ENCODE measurements at places on chromosomes 4 and X.

DNA sequence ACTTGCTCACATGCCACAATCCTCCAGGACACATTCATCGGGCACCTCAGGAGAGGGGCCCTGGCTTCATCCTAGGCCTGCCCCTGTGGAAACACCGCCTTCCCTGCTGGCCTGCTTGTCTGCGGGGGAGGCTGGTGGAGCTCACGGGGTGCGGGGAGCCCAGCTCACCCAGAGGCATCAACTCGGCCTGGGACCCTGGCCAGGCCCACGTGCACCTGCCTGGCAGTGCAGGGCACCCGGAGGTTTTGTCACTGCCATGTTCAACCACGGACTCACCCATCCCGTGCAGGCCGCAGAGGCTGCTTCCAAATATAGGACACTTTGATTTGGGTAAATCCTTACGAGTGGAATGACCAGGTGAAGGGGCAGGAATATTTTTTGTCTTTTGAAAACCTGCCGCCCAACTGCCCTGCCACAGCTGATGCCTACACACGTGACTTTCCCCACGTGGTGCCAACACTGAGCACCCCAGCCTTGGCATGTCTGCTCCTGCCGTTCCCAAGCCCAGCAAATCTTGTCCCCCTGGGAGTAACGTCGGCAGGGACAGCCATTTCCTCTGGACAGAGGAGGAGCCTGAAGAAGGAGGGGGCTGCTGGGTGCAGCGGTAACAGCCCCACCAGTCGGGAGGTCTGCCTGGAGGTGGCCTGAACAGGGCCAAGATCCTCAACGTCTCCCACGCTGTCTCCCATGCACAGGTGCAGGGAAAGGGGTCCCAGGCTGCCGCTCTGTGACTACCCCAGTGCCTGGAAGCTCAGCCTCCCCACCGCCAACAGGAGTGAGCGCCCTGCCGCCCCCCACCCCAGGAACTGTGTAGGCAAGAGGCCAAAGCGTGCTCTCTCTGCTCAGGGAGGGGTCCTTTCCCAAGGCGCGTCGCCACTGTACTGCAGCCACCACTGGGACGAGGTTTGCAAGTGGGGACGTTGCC is 8.5 kb downstream of the MXD4 start:
- no peak for DNase-seq

- peak; percentile 81 for DNase-seq
Observed at GRCh38 chr4:53861856-53862610, 202.4 kb downstream of the CHIC2 start.

DNA sequence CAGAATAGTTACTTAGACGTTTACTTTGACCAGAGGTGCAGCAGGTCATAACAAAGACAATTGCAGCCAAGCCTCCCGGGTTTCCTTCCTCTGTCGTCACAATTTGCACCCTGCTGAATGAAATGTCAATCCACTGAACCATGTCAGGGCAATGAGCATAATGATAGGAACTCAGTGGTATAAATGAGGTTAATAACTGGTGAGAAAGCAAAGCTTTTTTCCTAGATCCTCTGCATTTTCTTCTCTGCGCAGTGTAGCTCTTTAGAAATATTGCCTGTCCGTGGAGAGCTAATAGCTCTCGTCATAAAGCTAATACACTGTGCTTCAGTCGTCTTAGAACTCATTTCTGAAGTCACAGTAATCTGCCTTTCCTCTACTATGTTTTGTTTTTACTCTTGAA is 1960.1 kb upstream of the ADGRL3 start:
- DNase-seq, result no peak

- DNase-seq, result no peak
Observed at GRCh38 chr4:2087170-2087569, 28.0 kb downstream of the NAT8L start.

GRCh38 chr4:1274871-1275270 is 14.8 kb upstream of the MAEA start:
- no peak for DNase-seq

Data from GM03348 (cell line).